ENCODE measurements at places on chromosomes 3 and 15.

GRCh38 chr15:37122703-37123102 lies 22.4 kb upstream of the MEIS2 start:
- DNase-seq = no peak

GRCh38 chr3:65633018-65633638 lies 405.6 kb downstream of the MAGI1 start:
- DNase-seq = no peak

- no peak for DNase-seq
Observed at GRCh38 chr15:92833106-92833433, 67.1 kb upstream of the CHD2 start.

GRCh38 chr3:29644261-29644660 lies 363.4 kb downstream of the RBMS3 start:
- no peak for DNase-seq

DNA sequence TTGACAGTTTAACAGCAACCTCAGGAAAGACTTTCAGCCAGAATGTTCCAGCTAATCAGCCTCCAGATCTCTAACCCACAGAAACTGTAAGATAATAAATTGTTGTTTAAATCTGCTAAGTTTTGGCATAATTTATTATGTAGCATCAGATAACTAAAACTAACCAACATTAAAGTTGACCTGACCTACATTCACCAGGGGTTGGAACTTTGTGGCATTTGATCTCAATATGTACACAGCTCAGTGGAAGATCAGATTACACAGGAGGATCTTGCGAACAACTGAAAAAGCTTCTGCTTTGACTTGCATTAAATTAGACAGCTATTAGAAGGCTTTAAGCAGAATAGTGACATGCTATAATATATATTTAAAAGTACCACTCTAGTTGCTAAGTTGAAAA lies 91.4 kb upstream of the POU1F1 start:
- DNase-seq = no peak

- DNase-seq = no peak
Observed at GRCh38 chr3:40623567-40623966, 98.8 kb downstream of the ZNF621 start.

GRCh38 chr15:90412356-90413194 lies 24.5 kb downstream of the IQGAP1 start:
- no peak for DNase-seq

GRCh38 chr3:23820888-23821287 lies 15.1 kb downstream of the UBE2E1 start:
- no peak for DNase-seq

GRCh38 chr3:20080956-20081554 lies 40.8 kb downstream of the KAT2B start:
- no peak for DNase-seq

DNA sequence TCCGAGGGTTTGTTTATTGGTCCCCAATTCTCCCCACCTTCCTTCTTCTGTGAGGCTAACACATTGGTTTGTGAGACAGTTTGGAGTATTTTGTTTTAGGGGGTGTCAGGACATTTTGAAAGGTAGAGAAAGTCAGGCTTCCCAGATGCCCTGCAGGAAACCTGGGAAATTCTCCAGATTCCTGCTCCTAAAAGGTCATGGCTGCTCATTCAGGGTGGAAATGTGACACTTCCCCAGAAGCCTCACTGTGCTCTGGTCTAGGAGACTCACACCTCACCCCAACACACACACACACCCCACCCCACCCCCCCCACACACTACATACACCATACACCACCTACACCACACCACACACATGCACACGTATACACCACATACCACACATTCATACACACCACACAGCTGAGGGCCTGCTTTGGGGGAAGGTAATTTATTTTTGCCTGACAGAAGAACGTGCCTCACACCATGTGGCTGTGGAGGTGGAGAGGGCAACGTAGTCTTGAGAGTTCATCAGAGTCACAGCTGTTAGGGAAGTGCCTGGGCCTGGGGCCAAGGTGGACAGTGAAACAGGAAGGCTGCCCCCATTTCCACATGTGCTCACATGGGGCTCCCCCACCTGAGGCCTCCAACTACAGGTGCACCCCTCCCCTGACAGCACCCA lies 40.4 kb upstream of the LIMD1 start:
- DNase-seq = no peak

- DNase-seq = no peak
Observed at GRCh38 chr3:77081240-77081661, 41.4 kb downstream of the ROBO2 start.

GRCh38 chr3:158961911-158962310 lies 160.1 kb downstream of the MFSD1 start:
- DNase-seq = no peak

GRCh38 chr3:64342940-64343688 lies 117.8 kb upstream of the PRICKLE2 start:
- no peak for DNase-seq

GRCh38 chr15:58261368-58261767 lies 123.2 kb downstream of the AQP9 start:
- no peak for DNase-seq

GRCh38 chr3:185552358-185552877 lies at the start of gene LIPH:
Gene LIPH (minus strand): TSS chr3:185552588. CDS start chr3:185552471, 117 bp downstream.
- no peak for DNase-seq

DNA sequence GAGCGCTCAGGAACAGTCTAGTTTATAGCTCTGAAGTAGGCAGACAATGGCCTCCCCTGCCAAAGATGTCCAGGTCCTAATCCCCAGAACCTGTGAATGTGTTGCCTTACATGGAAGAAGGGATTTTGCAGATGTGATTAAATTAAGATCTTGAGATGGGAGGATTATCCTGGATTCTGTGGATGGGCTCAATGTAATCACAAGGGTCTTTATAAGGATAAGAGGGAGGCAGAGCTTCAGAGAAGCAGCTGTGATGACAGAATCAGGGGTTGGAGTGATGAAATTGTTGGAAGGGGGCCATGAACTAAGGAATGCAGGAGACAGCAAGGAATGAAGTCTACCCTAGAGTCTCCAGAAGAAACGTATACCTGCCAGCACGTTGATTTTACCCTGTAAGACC lies 14.0 kb upstream of the GK5 start:
- DNase-seq = no peak

- no peak for DNase-seq
Observed at GRCh38 chr3:129526121-129526900, 2.1 kb upstream of the RHO start.

GRCh38 chr3:27641888-27642601 lies 80.1 kb downstream of the EOMES start:
- DNase-seq = no peak

DNA sequence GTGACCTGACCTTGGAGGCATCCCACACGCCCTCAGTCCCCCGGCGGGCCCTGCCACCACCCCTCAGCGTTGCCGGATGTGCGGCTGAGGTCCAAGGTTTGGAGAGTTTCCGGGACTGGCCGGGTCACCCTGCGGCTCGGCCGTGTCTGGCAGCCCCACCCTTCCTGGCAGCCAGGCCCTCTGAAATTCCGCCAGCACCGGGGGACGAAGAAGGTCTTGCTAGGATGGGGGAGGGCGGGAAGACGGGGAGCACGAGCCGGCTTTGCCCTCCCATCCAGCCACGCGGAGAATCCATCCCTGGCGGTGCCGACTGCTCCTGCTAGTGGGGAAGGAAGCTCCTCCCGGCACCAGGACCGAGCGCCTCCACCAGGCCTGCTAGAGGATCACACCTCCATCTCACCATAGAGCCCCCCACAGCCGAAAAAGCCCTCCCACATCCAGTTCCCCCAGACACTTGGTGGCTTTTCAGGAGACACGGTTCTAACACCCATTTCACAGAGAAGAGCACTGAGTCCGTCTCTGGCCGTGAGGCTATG lies 81.5 kb downstream of the CPN2 start:
- no peak for DNase-seq

DNA sequence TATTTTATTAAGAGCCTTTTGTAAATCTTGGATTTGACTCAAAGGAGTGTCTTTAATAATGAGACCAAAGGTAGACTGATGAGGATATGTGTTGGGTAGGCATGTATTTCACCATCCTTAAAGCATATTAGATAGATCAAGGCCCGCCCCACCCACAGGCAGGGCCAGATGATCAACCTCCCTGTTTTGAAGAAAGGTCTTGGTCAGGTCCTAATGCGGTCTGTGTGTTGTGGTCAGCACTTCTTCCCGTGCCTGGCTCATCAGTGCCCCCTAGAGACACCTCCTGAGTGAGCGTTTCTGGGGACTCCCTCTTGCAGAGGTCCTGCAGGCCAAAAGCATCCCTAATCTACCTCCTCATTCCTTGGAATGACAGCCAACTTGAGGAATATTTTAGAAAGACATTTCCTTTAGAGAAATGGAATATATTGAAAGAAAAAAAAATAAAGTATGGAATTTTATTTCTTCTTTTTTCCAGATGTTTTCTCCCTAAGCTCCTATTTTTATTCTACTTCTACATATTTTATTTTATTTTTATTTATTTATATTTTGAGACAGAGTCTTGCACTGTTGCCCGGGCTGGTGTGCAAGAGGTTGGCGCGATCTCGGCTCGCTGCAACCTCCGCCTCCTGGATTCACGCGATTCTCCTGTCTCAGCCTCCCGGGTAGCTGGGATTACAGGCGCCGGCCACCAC lies 6.0 kb downstream of the TM4SF4 start:
- DNase-seq = peak; percentile 15

GRCh38 chr15:31396881-31397560 lies 70.4 kb downstream of the KLF13 start:
- DNase-seq = no peak

DNA sequence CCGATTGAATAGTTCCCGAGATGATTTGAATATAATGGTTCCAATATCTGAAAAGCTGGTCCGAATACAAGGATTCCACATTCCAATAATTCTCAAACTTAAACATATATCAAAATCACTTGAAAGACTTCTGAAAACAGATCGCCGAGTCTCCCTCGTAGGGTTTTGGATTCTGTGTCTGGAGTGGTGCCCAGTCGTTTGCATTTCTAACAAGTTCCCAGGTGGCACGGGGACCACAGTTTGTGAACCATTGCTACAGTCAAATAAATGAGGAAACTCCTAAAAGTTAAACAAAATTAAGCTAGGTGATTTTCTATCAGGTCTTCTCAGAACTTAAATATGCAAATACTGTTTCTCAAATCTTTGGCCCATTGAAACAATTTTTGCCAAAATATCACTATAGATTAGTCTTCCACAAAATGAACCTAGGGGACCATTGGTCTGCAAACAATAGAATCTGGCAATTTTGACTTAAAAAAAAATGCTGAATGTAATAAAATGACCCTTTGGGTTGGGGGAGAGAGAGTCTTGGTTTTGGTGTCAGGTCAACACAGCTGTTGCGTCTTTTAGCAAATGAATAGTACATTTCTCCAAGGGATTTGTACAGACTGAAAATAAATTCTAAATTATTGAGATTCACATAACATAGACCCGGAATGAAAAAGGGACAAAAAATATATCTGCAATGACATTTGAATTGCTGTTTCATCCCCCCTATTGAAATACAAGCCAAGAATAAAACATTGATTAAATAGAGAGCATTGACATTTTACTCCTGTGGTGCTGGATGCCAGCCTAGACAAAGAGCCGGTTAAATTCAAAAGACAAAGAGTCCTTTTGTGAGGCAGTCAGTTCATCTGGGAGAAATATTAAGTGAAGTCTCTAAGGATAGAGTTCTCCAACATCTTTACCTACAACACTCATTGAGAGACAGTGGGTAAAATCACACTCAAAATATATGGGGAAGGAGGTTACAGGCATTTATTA lies 175.7 kb upstream of the ADAMTS9 start:
- DNase-seq = no peak

DNA sequence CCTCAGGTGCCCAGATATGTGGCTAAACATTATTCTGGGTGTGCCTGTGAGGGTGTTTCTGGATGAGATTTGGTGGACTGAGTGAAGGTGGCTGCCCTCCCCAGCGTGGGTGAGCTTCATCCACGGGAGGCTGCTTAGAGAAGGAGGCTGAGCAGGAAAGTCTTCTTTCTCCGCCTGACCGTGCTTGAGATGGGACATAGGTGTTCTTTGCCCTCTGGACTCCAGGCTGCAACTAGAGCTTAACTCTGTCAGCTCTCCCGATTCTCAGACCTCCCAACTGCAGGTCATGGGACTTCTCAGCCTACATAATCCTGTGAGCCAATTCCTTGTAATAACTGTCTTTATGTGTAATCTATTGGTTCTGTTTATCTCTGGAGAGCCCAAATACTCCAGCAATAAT lies 34.1 kb downstream of the RAB7A start:
- DNase-seq = no peak

- DNase-seq = no peak
Observed at GRCh38 chr15:76206325-76206976, 104.8 kb downstream of the ETFA start.

- DNase-seq = no peak
Observed at GRCh38 chr3:67646586-67647234, 7.7 kb downstream of the SUCLG2 start.

DNA sequence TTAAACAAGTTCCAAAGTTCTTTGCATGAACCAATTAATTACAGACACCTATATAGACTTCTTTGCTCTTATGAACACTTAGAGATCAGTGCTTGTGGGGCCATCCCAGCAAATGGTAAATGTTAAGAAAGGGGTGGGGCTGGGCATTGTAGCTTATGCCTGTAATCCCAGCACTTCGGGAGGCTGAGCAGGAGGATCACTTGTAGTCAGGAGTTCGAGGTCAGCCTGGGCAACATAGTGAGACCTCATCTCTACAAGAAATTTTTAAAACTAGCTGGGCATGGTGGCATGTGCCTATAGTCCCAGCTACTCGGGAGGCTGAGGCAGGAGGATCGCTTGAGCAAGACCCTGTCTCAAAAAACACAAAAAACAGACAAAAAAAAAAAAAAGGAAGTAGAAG lies 19.4 kb upstream of the STARD5 start:
- DNase-seq = no peak

DNA sequence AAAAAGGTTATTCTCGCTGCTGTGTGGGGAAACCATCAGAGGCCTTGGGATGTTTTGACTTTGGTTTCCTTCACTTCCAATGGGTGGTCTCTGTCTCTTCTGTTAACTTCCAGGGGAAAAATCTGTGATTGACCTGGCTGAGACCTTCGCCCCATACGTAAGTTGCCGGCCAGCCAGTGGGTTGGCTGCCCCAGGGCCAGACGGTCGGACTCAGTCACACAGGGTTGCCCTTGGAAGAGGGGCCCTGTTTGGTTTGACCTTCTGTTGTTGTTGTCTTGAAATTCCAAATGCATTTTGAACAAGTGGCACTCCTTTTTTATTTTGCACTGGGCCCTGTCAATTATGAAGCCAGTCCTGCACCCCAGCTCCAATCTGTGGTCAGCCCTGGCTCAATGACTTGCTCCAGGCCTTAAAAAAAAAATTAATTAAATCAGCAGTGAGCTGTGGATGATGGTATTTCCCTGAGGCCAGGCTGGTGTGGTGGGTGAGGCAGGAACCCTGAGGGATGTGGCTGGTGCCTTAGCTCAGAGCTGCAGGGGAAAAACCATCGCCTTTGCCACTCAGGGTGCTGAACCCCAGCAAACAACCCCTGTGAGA lies 4.5 kb downstream of the FAM107A start:
- no peak for DNase-seq

DNA sequence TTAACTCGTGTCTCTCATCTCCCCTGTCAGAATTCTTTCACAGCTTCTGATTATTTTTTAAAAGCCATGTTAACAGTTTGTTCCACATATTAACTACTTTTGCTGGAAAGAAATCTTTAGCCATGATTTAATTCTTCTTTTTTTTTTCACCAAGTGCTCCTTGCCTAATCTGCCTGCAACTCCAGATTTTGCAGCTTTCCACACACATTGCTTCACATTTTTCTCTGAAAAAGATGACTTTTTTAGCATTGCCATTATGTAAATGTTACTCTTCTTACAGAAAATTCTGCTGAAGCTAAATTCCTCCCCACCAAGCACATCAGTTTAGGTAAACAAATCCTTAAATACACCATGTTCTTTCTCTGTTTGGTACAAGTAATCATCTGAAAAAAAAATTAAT lies 23.4 kb upstream of the PPARG start:
- DNase-seq = no peak
